NCI-H2081 treated with DMSO at 0.1 percent for 48 hours (cell line): ENCODE measurements at places on chromosomes 1 and 21.

GRCh38 chr1:101236516-101237228 is at the start of gene S1PR1:
Gene S1PR1 (plus strand): TSS chr1:101237019. CDS start chr1:101238985, 1,966 bp downstream.
- no peak for DNase-seq

DNA sequence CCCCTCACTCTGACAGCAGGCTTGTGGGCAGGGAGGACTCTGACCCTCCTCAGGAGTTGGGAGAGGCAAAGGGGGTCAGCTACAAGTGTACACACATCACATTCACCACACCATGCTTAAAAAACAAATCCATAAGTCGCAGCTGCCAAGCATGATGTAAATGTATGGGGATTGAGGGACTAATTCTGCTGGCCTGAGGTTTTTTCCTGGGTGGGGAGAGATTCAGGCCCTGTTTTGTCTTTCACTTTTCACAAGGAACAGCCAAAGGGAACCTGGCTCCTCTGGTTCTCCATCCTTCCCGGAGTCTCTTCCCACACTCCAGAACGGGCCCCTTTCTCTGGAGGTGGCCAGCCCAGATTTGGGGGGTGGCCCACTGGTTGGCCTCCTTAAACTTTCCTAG is 1.3 kb upstream of the MTARC2 start:
- no peak for DNase-seq

DNA sequence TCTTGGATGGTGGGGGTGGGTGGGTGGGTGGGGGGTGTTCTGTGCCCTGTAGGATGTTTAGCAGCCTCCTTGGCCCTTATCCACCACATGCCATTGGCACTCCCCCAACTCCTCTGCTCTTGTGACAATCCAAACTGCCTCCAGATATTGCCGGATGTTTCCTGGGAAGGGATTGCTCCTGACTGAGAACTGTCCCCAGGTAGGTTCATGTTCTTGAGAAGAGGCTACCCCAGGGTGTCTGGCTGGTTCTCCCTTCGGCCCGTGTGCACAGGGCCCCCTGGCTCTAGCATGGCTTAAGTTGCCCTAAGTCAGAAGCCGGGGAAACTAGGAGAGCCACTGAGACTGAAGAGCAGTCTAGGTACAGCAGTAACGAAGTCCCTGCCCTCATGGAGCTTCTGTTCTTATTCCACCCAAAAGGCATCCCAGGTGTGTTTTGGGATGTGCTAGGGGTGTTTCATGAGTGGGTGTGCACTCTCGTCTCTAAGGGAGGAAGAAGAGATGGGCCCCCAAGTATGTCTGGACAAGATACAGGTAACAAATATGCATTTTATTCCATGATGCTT is 19.8 kb upstream of the THRAP3 start:
- no peak for DNase-seq

DNA sequence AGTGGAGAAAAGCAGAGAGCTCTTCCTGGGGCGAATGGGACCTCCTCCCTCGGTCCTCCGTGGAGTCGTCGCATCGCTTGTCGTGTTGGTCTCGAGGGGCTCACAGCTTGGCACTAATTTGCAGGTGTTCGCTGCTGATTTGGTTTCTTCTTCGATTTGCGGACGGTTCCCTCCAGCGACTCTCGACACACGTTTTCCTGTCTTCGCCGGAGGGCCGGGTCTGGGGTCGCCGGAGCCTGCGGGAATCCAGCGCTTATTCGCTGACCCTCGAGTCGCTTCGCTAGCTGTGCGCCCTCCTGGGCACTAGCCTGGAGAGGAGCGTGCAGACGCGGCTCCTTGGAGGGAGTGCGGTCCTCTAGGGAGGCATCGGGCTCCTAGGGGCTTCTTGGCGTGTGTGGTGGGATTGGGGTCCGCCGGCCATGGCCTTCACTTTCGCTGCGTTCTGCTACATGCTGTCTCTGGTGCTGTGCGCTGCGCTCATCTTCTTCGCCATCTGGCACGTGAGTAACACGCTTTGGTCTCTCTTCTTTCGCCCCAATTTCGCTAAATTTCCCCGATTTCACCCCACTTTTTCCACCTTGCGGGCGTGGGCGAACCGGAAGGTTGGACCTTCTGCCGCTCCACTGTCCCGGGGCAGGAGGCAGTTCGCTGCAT is 766 bp downstream of the CNIH3 start:
- DNase-seq, result no peak

DNA sequence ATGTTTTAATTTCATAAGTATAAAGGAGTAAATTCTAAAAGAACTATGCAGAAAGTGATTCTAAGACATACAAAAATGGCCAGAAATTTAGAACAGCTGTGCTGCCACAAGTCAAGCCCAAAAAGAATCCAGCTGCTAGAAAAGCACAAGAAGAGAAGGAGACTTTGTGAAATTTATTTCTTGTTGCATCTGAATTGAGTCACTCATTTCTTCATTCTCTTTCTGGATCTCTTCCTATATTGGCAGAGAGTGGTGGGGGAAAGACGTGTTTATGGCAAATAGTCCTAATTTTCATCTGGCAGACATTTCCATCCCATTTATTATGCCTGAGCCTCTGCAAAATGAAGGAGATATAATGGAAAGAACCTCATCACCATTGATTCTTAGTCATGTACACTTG is 139.6 kb upstream of the CTTNBP2NL start:
- DNase-seq, result no peak

GRCh38 chr1:218760601-218761570 is 412.8 kb upstream of the LYPLAL1 start:
- DNase-seq, result no peak

GRCh38 chr1:50308878-50309277 is 114.4 kb downstream of the DMRTA2 start:
- DNase-seq, result no peak

- no peak for DNase-seq
Measured at GRCh38 chr1:89464008-89464407, 60.6 kb upstream of the LRRC8B start.

DNA sequence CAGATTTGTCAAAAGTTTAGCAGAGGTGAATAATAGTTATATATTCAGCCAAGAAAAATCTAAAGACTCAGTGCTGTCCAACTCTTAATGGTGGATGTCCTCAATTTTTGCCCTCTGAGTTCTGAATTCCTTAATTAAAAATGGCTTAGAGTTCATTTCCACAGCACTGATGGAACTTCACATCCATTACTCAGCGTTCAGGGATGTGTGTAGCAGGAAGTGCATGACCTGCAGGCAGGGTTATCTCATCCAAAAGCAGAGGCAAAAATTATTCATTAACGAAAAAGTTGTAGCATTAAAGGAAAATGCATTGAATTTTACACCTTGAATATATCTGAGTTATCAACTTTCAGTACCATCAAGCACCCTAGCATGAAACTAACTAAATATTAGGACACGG is 96.7 kb downstream of the ZP4 start:
- DNase-seq, result no peak

GRCh38 chr1:26828411-26828991 is 2.0 kb downstream of the ZDHHC18 start:
- no peak for DNase-seq

DNA sequence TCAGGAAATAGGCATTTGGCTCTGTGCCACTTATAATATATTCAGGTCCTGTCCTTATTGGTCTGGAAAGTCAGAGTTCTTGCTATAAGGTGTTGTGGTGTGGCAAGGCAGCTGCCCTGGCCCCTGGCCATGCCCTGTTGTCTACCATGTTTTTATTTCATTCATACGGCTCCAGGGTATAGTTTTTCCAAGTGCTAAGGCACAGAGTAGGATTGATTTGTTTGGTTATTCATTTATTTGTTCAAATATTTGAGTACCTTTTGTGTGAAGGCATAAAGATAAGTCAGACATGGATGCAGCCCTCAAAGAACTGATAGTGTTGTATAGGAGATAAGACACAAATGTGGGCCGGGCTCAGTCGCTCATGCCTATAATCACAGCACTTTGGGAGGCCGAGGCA is 10.1 kb downstream of the ZBTB8B start:
- peak; percentile 17 for DNase-seq

DNA sequence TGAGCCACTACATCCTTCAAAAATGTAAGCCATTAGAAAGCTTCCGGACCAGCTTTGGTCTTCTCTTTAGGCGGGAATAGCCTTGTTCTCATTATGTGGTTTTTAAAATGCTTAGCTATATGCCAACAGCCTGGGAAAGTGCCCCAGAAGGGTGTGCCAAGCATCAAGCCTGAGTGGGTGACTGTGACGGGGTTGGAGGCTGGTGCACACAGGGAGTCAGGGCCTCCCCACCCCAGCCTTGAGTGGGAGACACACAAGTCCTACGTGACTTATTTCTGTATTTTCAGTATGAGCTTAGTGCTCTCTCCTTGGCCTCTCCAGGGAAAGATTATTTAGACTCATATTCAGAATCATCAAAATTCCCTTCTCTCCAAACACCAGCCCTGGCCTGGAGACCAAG is 9.8 kb downstream of the UBASH3A start:
- DNase-seq, result no peak

- no peak for DNase-seq
Measured at GRCh38 chr1:5711079-5711478, 281.1 kb downstream of the NPHP4 start.

DNA sequence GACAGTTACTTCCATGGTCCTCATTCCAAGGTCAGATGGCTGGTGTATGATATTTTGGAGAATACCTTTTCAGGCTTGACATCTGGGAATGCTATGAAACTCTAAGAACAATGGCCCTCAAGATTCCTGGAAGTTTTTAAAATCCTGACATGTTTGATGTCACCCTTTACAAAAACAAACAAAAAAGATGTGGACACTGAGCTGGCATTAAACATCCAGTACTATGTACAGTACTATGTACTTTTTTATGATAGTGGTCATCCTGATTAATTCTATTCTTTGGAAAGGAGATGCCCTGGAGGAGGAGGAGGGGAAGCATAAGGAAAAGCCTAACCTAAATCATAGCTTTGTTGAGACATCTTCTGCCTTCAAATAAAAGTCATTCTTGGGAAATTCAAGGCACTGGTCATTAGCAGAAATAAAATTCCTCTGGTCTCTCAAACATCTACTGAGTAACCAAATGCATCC is 235.4 kb downstream of the HMCN1 start:
- no peak for DNase-seq
